ENCODE measurements at places on chromosomes 5 and 9.

DNA sequence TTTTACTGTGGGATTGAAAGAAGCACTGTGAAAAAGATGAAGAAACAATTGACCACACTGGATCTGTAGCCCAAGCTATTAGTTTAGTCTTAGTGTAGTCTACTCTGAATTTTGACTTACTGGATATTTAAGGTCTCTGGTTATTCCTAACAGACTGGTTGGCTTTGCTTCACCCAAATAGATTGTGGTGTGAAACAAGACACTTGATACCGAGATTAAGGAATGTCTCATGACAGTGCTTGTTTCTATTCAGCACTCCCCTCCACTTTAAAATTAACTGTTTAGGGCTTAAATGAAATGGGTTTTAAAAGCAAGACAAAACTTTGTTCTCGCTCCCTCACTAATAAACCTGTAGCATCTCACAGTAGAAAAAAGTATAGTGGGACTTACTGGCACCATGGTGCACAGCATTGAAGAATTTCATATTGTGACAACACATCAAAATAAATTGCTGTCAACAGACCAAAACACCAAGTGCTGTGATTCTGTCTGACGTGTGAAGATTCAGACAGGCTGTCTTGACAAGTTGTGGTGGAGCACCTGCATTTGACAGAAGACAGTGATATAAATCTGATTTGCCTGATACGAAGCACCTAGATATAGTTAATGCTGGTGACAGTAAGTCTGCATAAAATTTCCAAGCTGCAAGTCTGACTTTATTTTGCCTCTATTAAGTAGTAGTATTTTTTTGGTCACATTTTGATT is 73.1 kb downstream of the PBX3 start:
- DNase-seq = no peak

DNA sequence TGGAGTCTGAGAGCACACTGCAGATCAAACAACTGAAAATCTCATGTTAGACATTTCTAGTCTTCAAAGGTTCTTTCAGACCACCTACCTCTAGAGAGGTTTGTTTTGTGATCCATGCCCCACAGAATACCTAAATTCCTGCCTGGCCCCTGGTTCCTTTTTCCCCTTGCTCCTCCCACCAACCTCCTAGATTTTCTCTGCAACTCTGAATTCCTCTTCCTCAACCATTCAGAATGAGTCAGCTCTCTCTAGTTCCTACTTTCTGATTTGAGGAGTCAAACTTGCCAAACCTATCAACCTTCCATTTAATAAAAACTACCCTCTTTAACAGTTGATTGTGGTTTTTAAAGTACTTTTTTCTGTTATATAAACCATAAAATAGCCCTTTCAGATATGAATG is 83.2 kb upstream of the ZNF462 start:
- DNase-seq = no peak

DNA sequence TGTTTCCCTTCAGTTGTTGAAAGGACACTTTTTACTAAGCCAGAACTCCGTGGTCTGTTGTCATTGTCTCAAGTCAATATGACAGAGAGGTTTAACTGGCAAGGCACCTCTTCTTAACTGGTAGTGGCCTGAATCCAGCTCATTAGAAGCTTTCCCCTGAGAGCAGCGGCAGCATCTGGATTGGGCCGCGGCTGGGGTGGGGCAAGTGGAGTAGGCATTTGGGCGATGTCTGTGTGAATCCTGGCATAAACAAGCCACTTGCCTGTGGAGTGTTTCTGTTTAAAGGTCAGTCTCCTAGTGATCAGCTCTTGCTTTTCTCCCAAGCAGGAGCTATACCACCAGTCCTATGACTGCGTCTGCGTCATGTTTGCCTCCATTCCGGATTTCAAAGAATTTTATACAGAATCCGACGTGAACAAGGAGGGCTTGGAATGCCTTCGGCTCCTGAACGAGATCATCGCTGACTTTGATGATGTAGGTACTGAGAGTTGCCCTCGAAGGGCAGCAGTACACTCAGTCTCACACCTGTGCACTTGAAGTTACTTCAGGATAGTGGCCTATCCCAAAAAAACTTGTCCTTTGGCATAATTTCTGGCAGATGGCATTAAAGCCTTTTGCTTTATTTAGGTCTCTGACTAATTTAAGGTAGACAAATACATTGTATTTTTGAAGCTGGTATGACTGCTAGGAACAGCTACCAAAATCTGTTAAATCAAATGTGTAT is 48.9 kb downstream of the CFAP90 start:
- peak; percentile 47 for DNase-seq

DNA sequence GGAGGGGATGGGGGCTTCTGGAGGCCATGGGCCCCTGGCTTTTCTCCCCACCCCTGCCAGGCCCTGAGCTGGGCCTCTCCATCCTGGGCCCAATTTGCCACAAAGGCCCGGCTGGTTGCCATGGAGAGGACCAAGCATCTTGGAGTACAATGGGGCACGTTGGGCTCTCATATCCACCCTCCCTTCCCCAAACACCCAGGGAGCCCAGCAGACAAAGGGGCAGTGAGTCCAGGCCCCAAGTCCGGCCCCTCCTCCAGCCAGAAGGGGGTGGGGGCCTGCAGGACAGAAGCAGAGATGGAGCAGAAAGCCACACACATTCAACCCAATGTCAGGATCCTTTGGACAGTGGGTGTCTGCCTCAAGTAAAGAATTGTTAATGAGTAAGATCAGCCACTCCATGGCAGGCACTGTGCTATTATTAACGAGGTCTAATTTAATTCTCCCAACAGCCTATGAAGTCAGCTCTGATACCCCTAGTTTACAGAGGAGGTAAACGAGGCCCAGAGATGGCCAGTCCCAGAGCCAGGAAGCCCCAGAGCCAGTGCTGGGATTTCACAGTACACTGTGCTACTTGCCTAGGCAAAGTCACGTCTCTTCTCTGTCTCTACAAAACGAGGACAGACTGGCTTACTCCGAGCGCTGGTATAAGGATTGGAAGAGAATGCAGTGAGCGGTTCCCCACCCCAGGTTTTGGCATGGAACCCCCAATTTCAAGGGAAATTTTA is 2.3 kb downstream of the CRB2 start:
- DNase-seq = peak; percentile 83

DNA sequence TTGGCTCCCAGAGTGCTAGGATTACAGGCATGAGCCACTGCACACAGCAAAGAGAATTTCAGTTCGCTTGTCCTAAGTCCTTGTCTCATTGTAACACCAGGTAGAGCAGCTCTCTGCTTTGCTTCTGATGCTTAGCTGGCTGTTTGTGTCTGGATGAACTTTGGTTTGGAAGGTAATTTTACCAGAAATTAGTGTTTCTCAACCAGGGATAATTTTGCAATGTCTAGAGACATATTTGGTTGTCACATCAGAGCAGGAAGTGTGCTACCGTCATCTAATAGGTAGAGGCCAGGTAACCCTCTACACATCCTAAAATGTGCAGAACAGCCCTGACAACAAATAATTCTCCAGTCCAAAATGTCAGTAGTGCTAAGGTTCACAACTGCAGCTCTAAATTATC is 108.8 kb downstream of the SNX18 start:
- no peak for DNase-seq

- DNase-seq = no peak
Measured at GRCh38 chr9:69900406-69900805, 79.8 kb downstream of the CFAP95 start.

GRCh38 chr5:120405923-120406322 is 58.2 kb upstream of the PRR16 start:
- DNase-seq = no peak

DNA sequence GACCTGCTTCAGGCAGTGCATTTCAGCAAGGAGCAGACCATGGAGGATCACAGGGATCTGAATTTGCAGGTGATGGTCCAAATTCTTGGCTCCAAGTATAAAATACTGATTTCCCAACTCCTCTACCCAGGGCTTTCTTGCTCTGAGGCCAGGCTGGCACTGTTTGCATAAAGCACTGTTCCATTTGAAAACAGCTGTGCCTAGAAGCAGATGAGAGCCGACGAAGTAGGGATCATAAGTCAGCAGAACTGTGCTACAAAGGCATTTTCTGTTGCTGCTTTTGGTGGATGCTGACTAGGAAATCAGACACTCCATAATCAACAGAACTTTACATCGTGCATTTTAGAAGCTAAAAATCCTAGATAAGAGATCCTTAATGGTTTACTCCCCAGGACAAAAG is 126.4 kb downstream of the MAT2B start:
- DNase-seq = no peak

- no peak for DNase-seq
Measured at GRCh38 chr9:97907632-97908031, 14.7 kb downstream of the TRMO start.

DNA sequence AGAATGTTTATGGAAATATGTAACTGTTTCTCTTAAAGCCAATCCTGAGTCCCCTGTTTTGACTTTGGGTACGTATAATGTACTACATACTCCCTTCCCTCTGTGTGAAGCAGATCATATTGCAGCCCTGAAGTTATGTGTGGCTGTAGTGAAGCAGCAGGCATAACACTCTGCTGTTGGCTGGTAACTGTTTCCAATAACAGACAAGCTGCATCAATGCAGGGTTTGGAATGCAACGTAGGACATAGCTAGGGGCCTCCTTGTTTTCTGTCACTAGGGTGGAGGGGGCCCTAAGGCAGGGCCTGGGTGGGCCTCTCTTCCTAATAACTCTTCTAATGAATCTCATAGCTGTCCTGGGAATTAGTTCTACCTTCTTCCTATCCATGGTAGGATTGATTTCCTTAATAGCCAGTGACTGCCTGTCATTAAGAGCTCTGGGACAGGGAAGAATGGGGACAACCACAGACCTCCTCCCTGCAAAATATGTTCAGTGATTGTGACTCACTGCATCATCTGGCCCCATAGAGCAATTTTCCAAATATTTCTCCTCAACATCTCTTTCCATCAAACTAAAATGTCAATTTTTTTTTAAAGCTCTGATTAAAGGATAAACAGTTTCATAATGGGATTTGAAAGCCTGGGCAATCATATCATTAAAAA is 129.6 kb upstream of the HMHB1 start:
- no peak for DNase-seq

- DNase-seq = no peak
Measured at GRCh38 chr5:38104497-38105230, 153.7 kb upstream of the EGFLAM start.

DNA sequence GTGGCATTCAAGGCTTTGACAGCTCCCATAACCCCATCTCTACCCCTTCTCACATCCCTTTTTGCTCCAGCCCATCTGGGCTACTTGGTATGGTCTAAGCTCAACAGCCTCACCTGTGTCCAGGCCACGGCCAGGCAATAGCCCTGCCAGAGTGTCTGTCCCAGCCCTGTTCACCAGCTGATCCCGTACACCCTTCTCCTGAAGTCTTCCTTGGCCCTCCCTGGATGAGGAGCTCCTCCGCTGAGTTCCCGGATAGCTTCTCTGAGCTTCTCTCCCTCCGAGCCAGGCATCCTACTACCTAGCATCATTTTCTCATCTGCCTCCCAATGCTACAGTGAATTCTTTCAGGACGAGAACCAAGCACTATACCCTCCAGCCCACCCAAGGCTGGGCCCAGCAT is 208.2 kb downstream of the DAB2IP start:
- no peak for DNase-seq

DNA sequence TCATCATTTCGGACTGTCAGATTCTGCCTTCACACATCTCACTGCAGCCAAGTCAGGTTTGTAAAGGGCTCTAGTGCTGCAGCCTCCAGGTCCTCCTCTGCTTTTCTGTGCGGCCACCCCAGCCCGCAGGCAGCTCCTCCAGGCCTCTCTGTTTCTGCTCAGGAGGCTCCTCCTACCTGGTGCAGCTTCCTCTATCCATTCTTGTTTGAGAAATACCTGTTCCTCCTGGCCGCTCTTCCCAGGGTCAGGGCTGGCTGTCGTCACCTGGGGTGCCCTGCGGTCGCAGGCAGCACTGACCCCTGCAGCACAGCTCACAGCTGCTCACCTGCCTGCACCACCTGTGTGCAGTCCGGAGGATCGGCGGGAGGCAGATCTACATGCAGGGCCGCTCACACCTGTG is 387.7 kb upstream of the IRX4 start:
- no peak for DNase-seq

- DNase-seq = peak; percentile 98
Measured at GRCh38 chr5:179023528-179024189, at the start of gene ZNF879. Gene ZNF879, plus strand, starts transcription at chr5:179023804. Its CDS starts 1,201 bp downstream, at chr5:179025005.

DNA sequence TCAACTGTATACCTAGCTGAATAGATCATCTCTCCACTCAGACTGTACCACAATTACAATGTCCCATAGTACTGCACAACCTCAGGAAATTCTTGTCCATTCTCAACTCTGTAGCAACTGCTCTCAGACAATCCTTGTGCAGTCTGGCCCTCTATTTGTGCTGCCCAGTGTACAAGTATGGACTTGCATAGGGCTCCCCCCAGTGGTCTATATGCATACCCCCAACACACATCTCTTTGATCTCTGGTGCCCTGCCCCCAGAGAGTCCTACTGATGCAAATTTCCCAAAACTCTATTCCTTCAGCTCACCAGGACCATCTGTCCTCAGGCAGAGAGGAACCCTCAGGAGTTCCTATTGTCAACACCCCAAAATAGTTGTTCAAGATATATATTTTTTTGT is 205.3 kb downstream of the SLCO4C1 start:
- DNase-seq = no peak

- no peak for DNase-seq
Measured at GRCh38 chr5:139889410-139889809, 93.8 kb downstream of the PSD2 start.

GRCh38 chr5:146589028-146589345 is 73.0 kb upstream of the GPR151 start:
- peak; percentile 22 for DNase-seq

DNA sequence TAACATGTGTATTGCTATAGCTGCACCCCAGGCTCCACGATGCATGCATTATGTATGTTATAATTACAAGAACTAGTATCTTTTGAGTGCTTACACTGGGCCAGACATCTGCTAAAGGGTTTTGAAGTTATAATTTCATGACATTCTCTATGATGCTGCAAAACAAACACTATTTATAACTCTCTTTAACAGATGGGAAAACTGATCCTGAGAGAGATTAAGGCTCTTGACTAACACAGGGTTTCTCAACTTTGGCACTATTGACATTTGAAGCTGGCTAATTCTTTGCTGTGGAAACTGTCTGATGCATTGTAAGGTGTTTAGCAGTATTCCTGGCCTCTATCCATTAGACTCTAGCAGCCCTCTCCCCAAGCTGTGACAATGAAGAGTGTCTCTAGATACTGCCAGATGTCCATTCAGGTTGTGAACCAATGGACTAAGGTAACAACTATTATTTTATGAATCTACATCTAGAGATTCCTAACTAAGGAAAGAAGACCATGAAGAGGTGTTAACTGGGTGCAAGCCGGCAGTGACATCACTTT is 258.6 kb downstream of the ASTN2 start:
- DNase-seq = no peak

GRCh38 chr5:96330530-96331140 is 102.4 kb downstream of the PCSK1 start:
- no peak for DNase-seq

- no peak for DNase-seq
Measured at GRCh38 chr5:142182840-142183239, 74.3 kb downstream of the NDFIP1 start.
